ENCODE measurements at places on chromosomes 4 and X. TPM values are rescaled to one million over a fixed set of nuclear protein-coding genes. Genes with fewer than 3 reads are reported as not detected.

PPEF2 gene
- total RNA-seq: not detected

CTAG1B gene
- total RNA-seq: not detected

PCDH7 gene
- 42.0 TPM for total RNA-seq

ZMAT1 gene
- 7.1 TPM for total RNA-seq

RNF212 gene
- 9.6 TPM for total RNA-seq

RASSF6 gene
- 5.3 TPM for total RNA-seq

KCND1 gene
- total RNA-seq: 2.7 TPM

CT47B1 gene
- not detected for total RNA-seq

MAGEC3 gene
- total RNA-seq: not detected

TGIF2LX gene
- total RNA-seq: not detected

GUCY1A1 gene
- 80.2 TPM for total RNA-seq
